Cardiac muscle cell (in vitro differentiated cells and primary cell): ENCODE measurements at places on chromosomes 13 and 19.

GRCh38 chr13:99484473-99484872 lies 16.8 kb upstream of the TM9SF2 start:
- peak; percentile 95 for DNase-seq

DNA sequence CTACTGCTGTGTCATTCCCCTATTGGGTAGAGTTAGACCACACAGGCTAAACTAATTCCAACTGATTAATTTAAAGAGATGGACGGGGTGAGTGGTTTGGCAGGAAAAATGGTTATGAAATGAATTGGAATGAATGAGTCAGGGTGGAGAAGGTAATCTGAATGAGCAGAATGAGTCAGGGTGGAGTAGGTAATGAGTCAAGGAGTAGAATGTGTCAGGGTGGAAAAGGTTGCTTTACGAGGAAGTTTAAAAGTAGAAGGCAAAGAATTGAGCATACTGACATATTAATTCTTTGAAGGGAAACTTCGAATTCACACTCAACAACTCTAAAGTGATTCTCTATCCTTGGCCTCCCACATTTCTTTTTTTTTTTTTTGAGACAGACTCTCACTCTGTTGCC lies 12.7 kb upstream of the ZNF121 start:
- no peak for DNase-seq

- DNase-seq = peak; percentile 70
Measured at GRCh38 chr13:38763446-38764381, 76.8 kb downstream of the FREM2 start.

- peak; percentile 85 for DNase-seq
Measured at GRCh38 chr13:36420437-36420891, 11.8 kb upstream of the CCNA1 start.

DNA sequence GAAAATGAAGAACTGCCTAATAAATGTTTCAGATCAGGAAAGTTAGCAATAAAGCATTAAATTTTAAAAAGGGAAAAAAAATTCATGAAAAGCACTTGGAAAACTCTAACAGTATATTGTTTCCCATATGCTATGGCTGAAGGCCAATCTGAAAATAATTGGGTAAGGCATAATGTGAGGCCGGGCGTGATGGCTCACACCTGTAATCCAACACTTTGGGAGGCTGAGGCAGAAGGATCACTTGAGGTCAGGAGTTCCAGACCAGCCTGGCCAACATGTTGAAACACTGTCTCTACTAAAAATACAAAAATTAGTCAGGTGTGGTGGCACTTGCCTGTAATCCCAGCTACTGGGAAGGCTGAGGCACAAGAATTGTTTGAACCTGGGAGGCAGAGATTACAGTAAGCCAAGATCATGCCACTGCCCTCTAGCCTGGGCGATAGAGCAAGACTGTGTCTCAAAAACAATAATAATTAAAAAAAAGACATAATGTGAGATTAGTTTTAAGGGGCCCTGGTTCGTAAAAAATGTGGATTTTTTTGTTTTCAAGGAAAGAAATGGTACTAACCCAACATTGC lies 15.2 kb downstream of the INTS6 start:
- DNase-seq = no peak

- no peak for DNase-seq
Measured at GRCh38 chr19:56312342-56312741, 2.3 kb downstream of the ZSCAN5A start.

GRCh38 chr13:101942038-101942437 lies 459.8 kb downstream of the FGF14 start:
- DNase-seq = peak; percentile 4

DNA sequence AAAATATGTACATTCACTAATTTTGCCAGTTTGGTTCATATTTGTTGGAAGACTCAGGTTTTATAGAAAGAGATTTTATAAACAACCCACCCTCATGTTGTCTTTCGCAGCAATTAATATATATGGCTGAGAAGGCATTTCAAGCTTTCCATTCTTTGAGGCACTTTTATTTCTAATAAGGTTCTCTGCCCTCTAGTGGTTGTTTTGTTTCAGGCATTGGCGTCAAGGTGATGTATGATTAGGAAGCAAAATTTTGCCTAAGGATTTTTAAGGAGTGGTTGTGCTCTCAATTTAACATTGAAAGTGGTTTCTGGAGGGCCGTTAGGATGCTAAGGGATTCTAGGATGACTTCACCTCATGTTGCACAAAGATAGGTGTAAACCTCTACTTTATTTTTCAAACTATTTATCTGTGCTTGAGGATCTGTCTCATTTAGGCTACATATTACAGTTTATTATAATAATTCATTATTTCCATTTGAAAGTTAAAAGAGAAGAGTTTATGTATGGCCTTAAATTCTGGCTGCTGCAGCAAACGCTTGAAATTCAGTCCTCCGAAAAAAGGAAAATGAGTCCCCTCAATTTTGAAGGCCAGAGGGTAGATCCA lies 35.9 kb downstream of the OXGR1 start:
- peak; percentile 46 for DNase-seq
